ENCODE measurements at places on chromosomes 5 and 9.

DNA sequence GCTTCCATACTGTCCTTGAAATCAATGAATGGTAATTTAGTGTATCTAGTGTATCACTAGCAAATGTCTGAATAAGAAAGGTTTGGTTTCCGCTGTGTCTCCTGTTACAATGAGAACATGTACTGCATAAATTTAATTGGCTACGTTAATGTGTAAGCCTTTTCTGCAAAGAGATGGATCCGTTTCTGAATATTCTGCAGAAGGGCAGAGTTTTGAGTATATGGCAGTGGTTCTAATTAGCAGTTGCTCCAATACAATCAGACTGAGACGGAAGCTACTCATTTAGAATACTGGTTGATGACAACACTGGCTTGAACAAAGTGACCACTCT is 555 bp upstream of the PCDHGC4 start:
- peaks cover 23% of the 10 kb centered on the region for H3K4me1 ChIP-seq
- H3K27ac ChIP-seq: no peak overlapping the region
- no peak overlapping the region for H3K4me3 ChIP-seq
- H3K36me3 ChIP-seq: peaks cover 16% of the 10 kb centered on the region
- no peaks in the 10 kb centered on the region for H3K27me3 ChIP-seq

GRCh38 chr5:142426129-142427014 is 101.6 kb upstream of the SPRY4 start:
- peak overlapping the region; percentile 60 for H3K27ac ChIP-seq
- DNase-seq: peak; percentile 77
- no peaks in the 10 kb centered on the region for H3K36me3 ChIP-seq
- H3K4me3 ChIP-seq: no peak overlapping the region
- peaks cover 25% of the 10 kb centered on the region for H3K4me1 ChIP-seq
- no peaks in the 10 kb centered on the region for H3K27me3 ChIP-seq

- DNase-seq: no peak
- H3K36me3 ChIP-seq: no peaks in the 10 kb centered on the region
- peak overlapping the region; percentile 91 for H3K27ac ChIP-seq
- peaks cover 24% of the 10 kb centered on the region for H3K4me1 ChIP-seq
- H3K4me3 ChIP-seq: no peak overlapping the region
- no peaks in the 10 kb centered on the region for H3K27me3 ChIP-seq
Observed at GRCh38 chr5:57495285-57496086, 12.9 kb upstream of the ACTBL2 start.

DNA sequence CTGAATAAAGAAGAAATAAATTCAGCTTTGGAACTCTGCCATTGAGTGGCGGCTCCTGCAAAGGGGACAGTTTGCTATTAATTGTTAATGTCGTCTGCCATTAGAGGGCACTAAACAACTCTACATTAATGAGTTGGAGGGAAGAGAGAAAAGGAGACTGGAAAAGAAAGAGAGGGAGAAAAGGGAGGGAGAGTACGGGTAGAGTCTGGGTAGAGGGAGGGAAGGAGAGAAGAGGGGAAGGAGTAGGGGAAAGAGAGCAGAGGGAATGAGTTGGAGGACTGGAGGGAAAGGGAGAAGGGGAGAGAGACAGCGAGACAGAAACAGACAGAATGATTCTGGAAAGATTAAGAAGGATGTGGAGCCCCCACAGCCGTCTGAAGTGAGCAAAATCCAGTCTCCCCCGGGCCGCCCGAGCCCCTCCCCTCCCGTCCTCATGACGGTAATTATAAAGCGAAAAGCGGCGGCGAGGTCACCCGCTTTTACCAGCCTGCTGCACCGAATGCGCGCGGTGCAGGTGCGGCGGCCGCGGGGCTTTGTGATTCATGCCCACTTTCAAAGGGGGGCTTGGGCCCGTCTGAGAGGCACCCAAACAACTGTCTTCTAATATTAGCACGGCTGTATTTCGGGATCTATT is 1.9 kb upstream of the FST start:
- peaks cover 7% of the 10 kb centered on the region for H3K4me1 ChIP-seq
- H3K27ac ChIP-seq: no peak overlapping the region
- peak overlapping the region; percentile 82 for H3K4me3 ChIP-seq
- peak; percentile 95 for DNase-seq

- H3K27me3 ChIP-seq: no peaks in the 10 kb centered on the region
- H3K4me1 ChIP-seq: no peaks in the 10 kb centered on the region
- no peak for DNase-seq
- no peak overlapping the region for H3K27ac ChIP-seq
Observed at GRCh38 chr5:59682542-59682941, 211.0 kb downstream of the PDE4D start.

DNA sequence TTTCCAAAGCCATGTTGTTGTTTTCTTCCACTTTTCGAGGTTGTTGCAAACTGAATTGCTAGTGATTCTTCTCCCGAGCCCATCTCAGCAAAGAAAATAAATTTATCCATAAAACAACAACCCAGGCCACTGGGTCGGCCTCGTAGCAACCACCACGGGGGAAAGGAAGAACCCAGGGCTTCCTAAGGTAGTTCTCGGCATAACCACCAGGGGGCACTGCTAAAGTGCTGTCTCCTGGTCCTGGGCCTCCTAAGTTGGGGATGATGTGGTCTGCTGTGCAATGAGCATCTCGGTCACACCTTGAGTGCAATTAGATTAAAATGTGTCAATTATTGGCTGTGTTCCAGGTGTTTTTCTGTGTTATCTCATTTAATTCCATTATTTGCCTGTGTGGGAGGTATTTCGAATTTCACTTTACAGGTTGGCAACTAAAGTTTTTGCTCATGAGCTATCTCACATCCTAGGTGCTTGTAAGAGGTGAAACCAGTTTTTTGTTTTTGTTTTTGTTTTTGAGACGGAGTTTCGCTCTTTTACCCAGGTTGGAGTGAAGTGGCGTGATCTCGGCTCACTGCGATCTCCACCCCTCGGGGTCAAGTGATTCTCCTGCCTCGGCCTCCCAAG is 102.8 kb upstream of the DAP start:
- no peak overlapping the region for H3K27ac ChIP-seq
- peaks cover 6% of the 10 kb centered on the region for H3K27me3 ChIP-seq
- H3K4me3 ChIP-seq: no peak overlapping the region
- DNase-seq: peak; percentile 91
- H3K4me1 ChIP-seq: no peaks in the 10 kb centered on the region

DNA sequence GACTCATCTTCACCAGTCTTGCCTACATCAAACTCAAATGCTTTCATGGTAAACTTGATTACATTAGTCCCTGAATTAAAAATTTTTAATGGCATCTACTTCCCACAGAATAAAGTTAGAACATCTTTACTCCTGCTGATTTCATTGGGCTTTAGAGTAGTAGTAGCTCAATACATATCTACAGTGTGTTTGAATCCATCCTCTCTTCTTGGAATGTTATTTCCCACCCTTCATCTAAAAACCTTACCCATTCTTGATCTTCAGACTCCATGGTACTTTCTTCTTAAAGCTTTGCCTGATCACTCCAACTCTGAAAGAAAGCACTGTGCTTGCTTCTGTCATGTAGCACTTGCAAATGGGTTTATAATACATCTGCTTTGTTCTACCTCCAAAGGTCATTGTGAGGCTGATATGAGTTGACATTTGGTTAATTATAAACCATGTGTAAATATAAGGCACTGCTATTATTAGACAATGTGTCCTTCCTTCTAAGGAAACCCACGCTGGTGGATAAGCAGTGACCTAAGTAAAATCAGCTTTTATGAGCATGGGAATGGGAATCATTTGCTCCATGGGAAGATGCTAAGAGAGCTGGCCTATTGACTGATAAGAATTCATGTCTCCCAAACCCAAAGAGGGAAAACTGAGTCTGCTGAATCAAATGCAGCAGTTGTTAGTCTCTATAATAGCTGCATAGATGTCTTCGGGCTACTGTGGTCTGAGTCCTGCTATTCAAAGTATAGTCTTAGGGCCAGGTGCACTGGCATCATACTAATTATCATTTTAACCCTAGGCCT is 7.5 kb upstream of the PRLR start:
- no peaks in the 10 kb centered on the region for H3K4me1 ChIP-seq
- H3K36me3 ChIP-seq: no peaks in the 10 kb centered on the region
- H3K4me3 ChIP-seq: no peak overlapping the region
- H3K27me3 ChIP-seq: peaks cover 7% of the 10 kb centered on the region

DNA sequence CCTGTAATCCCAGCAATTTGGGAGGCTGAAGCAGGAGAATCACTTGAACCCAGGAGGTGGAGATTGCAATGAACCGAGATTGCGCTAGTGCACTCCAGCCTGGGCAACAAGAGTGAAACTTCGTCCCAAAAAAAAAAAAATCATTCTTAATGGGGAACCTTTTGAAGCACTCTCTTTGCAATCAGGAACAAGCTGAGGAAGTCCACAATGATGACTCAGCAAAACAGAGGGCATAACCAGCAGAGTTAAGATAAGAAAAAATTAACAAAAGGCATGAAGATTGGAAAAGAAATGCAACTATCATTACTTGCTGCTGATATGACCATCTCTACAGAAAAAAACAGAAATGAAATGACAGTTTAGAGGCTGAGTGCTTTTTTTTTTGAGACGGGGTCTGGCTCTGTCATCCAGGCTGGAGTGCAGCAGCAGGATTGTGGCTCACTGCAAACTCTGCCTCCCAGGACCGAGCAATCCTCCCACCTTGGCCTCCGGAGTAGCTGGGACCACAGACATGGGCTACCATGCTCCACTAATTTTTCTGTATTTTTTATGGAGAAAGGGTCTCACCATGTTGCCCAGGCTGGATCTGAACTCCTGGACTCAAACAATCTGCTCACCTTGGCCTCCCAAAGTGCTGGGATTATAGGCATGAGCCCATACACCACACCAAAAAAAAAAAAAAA is 88.0 kb downstream of the FNBP1 start:
- no peaks in the 10 kb centered on the region for H3K27me3 ChIP-seq
- peaks cover 8% of the 10 kb centered on the region for H3K4me1 ChIP-seq
- H3K4me3 ChIP-seq: no peak overlapping the region
- no peak overlapping the region for H3K27ac ChIP-seq

Data from osteoblast (primary cell).